ENCODE measurements at places on chromosomes 4 and X.

- no peak for DNase-seq
Observed at GRCh38 chr4:129455482-129455881, 359.5 kb downstream of the C4orf33 start.

- no peak for DNase-seq
Observed at GRCh38 chr4:818106-818921, 7.6 kb downstream of the CPLX1 start.

- no peak for DNase-seq
Observed at GRCh38 chrX:24828147-24828546, 134.4 kb downstream of the POLA1 start.

DNA sequence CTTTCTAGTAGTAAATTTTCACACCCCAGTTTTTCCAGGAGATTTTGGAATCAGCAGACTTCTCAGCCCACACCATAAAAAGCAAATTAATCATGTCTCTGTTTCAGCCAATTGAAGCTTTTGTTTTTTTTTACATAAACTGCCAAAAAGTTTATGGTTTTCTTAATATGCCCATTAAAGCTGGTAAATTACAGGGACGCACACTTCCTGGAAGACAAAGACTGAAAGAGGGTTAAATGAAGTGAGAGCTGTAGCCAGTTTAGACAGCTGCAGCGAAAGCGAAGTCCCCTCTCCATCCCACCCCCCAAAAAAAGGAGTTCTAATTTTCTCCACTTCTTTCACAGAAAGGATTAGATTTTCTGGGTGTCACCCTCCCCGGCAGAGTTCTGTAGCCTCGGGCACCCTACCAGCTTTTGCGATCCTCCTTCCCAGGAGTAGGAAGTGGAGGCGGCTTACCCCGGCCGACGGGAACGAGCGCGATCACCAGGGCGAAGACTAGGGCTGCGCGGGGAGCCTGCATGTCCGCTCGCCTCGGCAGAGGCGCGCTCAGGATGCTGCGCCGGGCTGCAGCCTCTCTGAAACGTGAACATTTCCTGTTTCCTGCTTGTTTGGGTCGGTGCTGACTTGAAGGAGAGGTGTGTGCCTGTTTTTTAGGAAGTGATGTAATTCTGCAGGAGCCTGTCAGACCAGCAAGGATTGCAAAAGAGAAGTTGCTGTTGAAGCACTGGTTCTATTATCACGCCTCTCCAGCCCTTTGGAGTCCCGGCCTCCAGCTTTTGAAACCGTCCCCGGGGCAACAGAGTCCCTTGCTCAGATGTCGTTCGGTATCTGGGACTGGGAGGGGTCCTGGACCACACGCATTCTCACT, at the start of gene TMEM154:
TMEM154 (minus strand) TSS at position 584 of the 868 bp plus-strand sequence; CDS start at position 520, 64 bp downstream.
- DNase-seq, result no peak

- no peak for DNase-seq
Observed at GRCh38 chrX:54920610-54921426, at the start of gene TRO. TRO (plus strand) TSS chrX:54920824; CDS start chrX:54922247, 1,423 bp downstream.

DNA sequence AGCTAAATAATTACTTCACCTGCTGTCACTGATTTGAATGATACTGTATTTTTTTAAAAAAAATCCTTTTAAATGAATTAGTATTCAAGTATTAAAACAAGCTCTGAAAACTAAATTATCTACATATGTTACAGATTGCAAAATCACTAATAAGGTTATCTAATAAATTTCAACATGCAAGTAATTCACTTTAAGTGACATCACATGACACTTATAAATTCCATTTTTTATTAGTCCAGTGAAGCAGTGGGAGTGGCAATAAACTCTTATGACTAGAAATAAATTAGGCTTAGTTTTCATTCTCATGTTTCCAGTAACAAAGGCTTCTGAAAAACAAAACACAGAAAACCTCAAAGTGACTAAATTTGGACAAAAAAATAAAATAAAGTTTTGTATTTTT, 36.3 kb downstream of the SMIM31 start:
- no peak for DNase-seq

DNA sequence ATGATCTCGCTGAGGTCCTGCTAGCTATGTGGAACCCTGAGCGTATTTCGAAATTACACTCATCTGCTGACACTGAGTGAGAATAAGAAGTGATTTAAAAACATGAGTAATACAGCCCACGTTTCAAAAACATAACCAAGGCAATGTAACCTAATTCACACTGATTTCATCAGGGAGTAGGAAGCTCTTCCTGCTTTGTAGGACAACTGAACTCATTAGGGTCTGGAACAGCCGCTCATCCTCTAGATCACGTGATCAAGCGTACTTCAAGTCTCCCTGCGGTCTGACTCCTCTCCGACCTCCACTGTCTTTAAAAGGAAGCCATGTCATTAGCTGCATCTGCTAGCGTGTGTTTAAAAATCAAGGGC, 138.0 kb downstream of the NSUN7 start:
- no peak for DNase-seq

DNA sequence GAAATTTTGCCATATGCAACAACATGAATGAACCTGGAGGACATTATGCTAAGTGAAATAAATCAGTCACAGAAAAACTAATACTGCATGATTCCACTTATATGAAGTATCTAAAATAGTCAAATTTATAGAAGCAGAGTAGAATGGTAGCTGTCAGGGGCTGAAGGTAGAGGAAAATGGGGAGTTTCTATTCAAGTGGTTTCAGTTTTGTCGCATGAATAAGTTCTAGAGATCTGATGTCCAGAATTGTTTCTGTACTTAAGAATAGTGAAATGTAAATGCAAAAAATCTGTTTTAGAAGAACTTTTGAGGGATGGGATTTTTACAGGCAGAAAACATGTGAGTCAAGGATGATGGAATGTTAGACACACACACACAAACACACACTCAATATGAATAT, 34.1 kb downstream of the SLITRK4 start:
- no peak for DNase-seq

- no peak for DNase-seq
Observed at GRCh38 chr4:54908763-54909162, 216.6 kb downstream of the KDR start.

GRCh38 chr4:150515135-150515534, 66.8 kb upstream of the MAB21L2 start:
- no peak for DNase-seq

DNA sequence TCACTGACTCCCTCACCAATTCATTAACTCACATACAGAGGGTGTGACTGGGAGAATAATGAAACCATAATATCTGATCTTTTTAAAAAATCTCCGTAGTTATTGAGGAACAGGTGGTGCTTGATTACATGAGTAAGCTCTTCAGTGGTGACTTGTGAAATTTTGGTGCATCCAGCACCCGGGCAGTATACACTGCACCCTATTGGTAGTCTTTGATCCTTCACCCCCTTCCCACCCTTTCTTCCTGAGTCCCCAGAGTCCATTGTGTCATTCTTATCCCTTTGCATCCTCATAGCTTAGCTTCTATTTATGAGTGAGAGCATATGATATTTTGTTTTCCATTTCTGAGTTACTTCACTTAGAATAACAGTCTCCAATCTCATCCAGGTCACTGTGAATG, 1143.8 kb downstream of the PCDH19 start:
- DNase-seq, result no peak

- no peak for DNase-seq
Observed at GRCh38 chrX:44489515-44489914, 53.1 kb downstream of the FUNDC1 start.

- DNase-seq, result no peak
Observed at GRCh38 chr4:106208481-106209460, 107.2 kb downstream of the TBCK start.

DNA sequence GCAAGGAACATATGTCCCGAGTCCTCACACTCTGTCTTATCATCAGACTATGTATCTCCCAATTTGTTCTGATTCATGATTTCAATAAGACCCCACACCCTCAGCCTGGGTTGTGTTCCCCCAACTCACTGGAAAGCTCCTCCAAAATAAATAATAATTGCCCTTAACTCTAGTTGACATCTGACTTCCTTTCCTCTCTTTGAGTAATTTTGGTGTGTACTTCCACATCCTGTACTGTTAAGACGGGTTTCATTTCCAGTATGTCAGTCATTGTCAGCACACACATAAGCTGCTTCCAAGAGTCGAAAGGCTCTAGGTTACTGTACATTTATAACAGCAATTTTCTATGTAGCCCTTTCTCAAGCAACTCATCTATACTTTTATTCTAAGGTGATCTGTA, 52.2 kb upstream of the C1QTNF7 start:
- no peak for DNase-seq

GRCh38 chr4:113007151-113007550, 42.3 kb upstream of the ANK2 start:
- DNase-seq, result no peak

DNA sequence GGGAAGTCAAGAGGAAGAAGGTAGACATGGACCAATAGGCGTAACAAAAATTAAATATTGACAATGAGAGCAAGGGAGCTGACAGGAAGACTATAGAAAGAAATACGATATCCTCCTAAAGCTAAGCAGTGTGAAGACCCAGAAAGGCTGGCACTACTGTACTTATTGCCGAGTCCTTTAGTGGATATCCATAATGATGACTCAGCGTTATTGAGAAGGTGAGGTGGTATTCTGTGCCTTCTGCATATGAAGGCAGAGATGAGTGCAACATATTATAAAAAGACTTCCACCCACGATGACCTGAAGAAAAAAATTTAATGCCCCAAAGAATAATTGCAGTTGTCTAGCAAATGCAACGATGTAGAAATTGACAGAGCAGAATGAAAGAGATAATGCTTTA, 13.0 kb upstream of the MCF2 start:
- DNase-seq, result no peak

- no peak for DNase-seq
Observed at GRCh38 chr4:80070880-80071603, 2.0 kb downstream of the ANTXR2 start.

- no peak for DNase-seq
Observed at GRCh38 chr4:88757776-88758175, 60.1 kb upstream of the NAP1L5 start.

GRCh38 chr4:1903035-1903434, 31.8 kb downstream of the NSD2 start:
- DNase-seq, result no peak

DNA sequence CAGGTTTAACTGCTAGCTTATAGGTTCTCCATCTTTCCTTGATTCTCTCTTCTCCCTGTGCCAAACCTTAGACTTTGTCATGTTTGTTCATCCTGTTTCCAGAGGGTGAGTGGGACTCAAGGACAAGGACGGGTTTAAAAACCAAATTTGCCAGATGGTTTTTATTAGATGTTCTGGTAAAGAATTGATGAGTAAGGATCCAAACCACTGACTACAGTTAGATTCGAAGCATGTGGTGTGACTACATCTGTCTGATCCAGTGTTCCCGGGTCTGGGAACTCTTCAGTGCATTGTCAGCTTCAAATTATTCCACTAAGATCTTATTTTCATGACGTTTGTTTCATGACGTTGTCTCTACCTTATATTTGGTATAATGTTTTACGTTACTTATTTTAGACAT, 37.5 kb downstream of the MTMR1 start:
- DNase-seq, result no peak

DNA sequence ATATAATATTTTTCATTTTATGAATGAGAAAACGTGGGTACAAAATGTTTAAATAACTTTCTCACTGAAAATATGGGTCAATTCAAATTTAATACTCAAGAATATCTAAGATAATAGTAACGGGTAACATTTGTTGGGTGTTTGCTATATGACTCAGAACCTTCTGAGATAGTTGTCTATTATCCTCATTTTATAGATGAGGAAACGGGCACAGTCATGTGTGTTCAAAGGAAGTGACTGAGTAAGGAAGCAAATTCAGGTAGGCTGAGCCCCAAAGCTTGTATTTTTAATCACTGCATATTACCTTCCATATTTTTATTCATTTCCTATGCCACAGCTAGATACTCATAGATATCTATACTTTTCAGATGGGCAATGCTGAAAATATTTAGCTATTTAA, 12.2 kb upstream of the CAMK2D start:
- DNase-seq, result no peak

Measured in cortex of kidney (tissue), 1 donor.